ENCODE measurements at places on chromosomes 16 and 17. TPM values are rescaled to one million over a fixed set of nuclear protein-coding genes. Genes with fewer than 3 reads are reported as not detected.

SYNGR3 gene
- 81.3 TPM for total RNA-seq

- no peak for DNase-seq
Observed at GRCh38 chr17:17361543-17361866, 58.3 kb downstream of the NT5M start.

DNA sequence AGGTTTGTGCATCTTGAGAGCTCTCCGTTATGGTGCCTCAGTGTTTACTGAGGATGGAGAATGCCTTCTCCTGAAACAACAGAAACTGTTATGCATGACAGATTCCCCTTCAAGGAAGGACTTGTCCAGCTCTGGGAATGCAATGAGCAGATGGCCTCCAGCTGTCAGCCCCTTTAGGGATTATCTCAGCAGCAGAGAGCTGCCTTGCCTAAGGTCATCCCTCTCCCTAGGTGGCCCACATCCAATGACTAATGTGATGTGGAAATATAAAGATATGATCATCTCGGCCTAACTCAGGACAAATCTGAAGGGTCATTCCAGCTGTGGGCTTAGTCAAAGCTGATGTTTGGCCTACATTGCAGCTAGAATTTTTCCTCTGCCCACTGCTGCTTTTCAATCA lies 214.3 kb upstream of the N4BP1 start:
- DNase-seq: no peak

- no peak for DNase-seq
Observed at GRCh38 chr17:79295307-79295706, 220.7 kb downstream of the ENGASE start.

SDK2 gene
- total RNA-seq: 6.9 TPM

DNA sequence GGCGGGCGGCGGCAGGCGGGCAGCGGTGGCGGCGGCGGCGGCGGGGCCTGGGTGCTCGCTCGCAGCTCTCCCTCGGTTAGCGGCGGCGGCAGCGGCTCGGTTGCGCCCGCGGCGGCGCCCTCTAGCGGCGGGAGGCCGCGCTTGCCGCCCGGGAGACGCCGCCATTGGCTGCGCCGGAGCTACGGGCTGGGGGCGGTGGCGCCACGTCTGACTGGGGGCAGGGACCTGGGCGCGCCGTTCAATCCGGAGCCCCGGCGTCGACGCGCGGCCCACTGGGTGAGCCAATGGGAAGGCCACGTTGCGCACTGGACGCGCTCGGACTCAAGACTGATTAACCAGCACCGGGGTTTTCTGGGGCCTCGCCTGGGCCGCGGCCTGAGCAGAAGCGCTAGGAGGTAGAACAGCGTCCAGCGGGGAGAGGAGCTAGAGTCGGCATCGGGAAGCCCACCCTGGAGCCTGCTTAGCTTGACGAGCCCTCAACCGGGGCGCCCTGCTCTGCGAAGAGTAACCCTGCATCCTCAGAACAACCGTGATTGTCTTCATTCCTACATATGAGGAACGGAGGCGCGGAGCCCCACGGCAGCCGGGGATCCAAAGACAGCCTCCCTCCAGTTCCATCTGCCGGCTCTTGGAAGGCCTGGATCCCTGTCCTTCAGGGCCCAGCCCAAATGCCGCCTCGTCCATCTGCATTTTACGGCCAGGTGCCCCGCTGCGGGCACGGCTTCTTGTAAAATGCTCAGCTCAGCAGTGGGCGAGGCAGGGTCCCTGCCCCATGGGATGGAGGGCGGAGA lies at the start of gene ZC3H7A:
TSS of gene ZC3H7A (minus strand) at position 93 of the 791 bp plus-strand sequence. CDS start 14,904 bp downstream, outside the sequence.
- peak; percentile 95 for DNase-seq

DNA sequence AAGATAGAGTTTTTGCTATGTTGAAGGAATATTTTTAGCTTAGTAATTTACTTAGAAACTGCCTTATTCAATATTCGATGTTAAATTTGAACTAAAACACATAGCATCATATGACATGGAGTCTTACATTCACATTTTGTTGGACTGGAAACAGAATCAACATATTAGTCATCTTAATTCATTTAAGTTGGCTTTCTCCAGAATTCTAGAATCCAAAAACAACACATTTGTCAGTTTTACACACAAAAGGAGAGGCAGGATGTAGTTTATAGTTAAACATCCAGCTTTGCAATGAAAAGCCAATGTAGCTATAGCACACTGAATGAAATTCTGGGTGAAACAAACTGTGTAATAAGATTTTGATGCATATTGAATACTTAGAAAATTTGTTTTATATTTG lies 43.3 kb downstream of the WWOX start:
- DNase-seq: no peak

GRCh38 chr17:29572691-29573557 lies 4.4 kb downstream of the TP53I13 start:
- DNase-seq: no peak

Measured in occipital lobe (tissue), 3 donors.